ENCODE measurements at places on chromosomes 16 and 17.

GRCh38 chr16:55842369-55843104, 9.6 kb upstream of the CES1 start:
- DNase-seq, result no peak

DNA sequence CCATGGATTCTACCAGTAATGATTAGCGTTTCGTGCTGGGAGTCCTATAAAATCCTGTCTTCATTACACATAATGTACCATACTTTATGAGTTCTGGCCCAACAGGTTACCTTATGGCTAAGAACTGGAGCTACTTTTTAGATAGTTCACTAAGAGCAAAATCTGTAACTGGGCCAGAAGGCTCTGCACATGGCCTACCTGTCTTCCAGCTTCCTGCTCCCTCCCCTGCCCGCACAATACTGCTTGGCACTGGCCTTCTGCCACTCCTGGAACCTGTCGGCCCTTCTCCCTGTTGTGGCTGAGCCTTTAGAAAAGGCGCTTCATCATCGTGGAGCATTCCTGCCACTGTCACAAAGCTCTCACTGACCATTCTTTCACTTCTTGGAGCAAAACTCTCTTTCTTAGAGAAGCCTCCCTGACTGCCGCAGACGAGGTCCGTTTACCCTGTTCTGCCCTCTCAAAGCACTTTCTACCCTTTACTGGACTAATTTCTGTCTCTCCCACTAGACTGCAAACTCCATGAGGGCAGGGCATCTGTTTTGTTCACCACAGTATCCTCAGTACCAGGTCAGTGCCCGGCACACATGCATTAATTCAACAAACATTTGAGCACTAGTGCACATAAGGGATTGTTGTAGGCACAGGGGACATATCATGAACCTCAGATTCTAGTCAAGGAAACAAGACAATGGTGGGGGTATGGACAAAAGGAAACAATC, 116.5 kb downstream of the PARN start:
- DNase-seq, result no peak

GRCh38 chr17:74571621-74572270, 4.4 kb upstream of the CD300H start:
- DNase-seq, result no peak

DNA sequence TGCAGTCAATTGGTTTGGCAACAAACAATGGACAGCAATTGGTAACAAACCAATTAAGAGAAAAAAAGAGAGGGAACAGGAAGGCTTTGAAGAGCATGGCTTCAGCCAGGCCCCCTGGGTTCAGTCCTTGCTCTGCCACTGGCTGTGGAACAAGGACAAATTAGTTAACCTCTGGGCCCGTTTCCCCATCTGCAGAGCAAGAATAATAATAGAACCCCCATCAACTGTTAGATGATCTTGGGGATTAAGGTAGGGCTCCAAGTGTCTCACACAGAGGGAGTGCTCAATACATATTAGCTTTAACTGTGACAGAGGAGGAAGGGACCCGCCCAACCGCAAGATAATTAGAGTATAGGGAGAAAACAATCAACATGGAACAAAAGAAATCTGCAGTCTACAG, 55.2 kb downstream of the PECAM1 start:
- no peak for DNase-seq

GRCh38 chr17:56983366-56983765, 5.4 kb downstream of the SCPEP1 start:
- no peak for DNase-seq
